Upper lobe of left lung (tissue), 6 donors: ENCODE measurements at places on chromosomes 6 and 20.

- no peak for DNase-seq
- no peaks in the 10 kb centered on the region for H3K36me3 ChIP-seq
- H3K27ac ChIP-seq: no peak overlapping the region
- H3K4me1 ChIP-seq: no peaks in the 10 kb centered on the region
- H3K27me3 ChIP-seq: no peaks in the 10 kb centered on the region
Measured at GRCh38 chr6:43992783-43993644, 134.2 kb downstream of the MRPL14 start.

GRCh38 chr6:95404777-95405176 is 172.6 kb upstream of the MANEA start:
- no peaks in the 10 kb centered on the region for H3K27me3 ChIP-seq
- no peaks in the 10 kb centered on the region for H3K4me1 ChIP-seq
- DNase-seq: no peak

- no peaks in the 10 kb centered on the region for H3K36me3 ChIP-seq
- no peak overlapping the region for H3K27ac ChIP-seq
- no peak for DNase-seq
- H3K4me1 ChIP-seq: no peaks in the 10 kb centered on the region
- H3K27me3 ChIP-seq: no peaks in the 10 kb centered on the region
- H3K4me3 ChIP-seq: no peak overlapping the region
Measured at GRCh38 chr20:11447371-11448100, 470.2 kb upstream of the BTBD3 start.

GRCh38 chr6:7540595-7540994 is 876 bp upstream of the DSP start:
- no peak overlapping the region for H3K4me3 ChIP-seq
- peaks cover 34% of the 10 kb centered on the region for H3K4me1 ChIP-seq
- peak overlapping the region; percentile 81 for H3K27ac ChIP-seq
- no peaks in the 10 kb centered on the region for H3K27me3 ChIP-seq

DNA sequence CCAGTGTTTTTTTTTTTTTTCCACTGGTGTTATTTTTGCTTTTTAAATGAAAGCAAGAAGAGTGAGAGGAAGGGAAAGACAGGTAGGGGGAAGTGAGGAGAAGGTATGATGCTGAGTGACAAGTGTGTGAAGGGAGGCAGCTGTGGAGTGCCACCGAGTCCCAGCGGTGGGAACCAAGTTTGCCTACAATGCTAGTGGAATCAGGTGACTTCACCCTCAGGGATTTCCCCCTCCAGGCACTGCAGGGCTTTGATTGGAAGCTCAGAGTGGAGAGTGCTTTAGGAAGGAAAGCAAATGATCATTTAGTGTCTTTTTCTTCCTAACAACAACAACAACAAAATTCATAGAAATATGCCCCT is 120.5 kb upstream of the ENPP5 start:
- H3K27me3 ChIP-seq: no peaks in the 10 kb centered on the region
- no peaks in the 10 kb centered on the region for H3K36me3 ChIP-seq
- no peaks in the 10 kb centered on the region for H3K4me1 ChIP-seq
- H3K27ac ChIP-seq: no peak overlapping the region
- DNase-seq: no peak

DNA sequence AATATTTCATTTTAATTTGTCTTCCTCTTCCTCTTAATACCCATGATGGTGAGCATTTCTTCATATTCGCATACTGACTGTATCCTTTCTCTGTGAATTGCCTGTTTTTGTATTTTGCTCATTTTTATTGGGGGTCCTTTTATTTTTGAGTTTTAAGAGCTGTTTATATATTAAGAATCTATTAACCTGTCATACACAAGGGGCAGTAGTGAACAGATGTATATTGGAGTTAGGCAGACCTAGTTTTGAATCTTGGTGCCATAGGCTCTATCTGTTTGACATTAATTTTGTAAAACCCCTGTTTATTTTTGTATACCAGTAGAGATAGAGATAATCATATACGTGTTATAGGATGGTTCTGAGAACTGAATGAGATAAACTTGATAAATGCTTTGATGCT is 3.1 kb upstream of the WFDC5 start:
- H3K36me3 ChIP-seq: no peaks in the 10 kb centered on the region
- no peak overlapping the region for H3K4me3 ChIP-seq
- no peaks in the 10 kb centered on the region for H3K27me3 ChIP-seq
- H3K4me1 ChIP-seq: no peaks in the 10 kb centered on the region
- no peak for DNase-seq

DNA sequence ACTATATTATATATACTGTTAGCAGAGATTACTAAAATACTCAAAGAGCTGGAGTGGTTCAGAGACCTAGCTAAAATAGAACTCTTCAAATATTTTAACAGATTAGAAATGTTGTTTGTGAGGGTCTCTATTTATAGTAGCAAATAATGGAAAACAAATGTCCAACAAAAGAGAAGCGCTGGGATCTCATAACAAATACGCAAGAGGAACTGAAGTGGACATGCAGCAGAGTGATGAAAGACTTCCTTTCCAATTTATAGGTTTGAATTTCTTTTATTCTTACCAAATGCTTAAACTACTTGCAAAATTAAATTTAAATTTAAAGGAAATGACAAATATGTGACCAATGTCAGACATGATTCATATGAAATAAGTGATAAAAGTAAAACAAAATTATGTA is 49.9 kb downstream of the PIGU start:
- no peak overlapping the region for H3K27ac ChIP-seq
- H3K36me3 ChIP-seq: no peaks in the 10 kb centered on the region
- no peak overlapping the region for H3K4me3 ChIP-seq
- H3K4me1 ChIP-seq: no peaks in the 10 kb centered on the region

- H3K36me3 ChIP-seq: peaks cover 6% of the 10 kb centered on the region
- no peak overlapping the region for H3K4me3 ChIP-seq
- DNase-seq: peak; percentile 23
- no peak overlapping the region for H3K27ac ChIP-seq
- no peaks in the 10 kb centered on the region for H3K4me1 ChIP-seq
Measured at GRCh38 chr6:138307816-138308730, 69.6 kb upstream of the SMIM28 start.

- H3K4me3 ChIP-seq: no peak overlapping the region
- H3K36me3 ChIP-seq: no peaks in the 10 kb centered on the region
- H3K27me3 ChIP-seq: no peaks in the 10 kb centered on the region
- no peaks in the 10 kb centered on the region for H3K4me1 ChIP-seq
- DNase-seq: no peak
Measured at GRCh38 chr6:138037009-138037504, 70.2 kb downstream of the PERP start.

DNA sequence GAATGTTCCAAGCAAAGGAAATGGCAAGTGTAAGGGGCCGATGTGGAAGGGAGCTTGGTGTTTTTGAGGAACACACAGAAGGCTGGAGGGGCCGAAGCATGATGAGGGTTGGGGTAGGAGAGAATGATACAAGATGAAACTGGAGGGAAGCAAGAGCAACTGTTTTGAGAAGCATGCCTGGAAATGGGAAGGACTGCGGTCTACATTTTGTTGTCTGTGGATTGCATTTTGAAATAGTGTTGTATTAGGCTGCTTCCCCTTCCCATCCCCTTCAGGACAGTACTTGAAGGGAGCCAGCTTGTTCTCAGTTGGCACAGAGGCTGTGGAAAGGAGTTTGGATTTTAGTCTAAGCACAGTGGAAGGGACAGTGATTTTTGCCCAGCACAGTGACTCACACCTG is 2.2 kb downstream of the TM9SF4 start:
- H3K27me3 ChIP-seq: no peaks in the 10 kb centered on the region
- H3K4me1 ChIP-seq: peaks cover 46% of the 10 kb centered on the region
- DNase-seq: no peak
- no peak overlapping the region for H3K27ac ChIP-seq
- no peak overlapping the region for H3K4me3 ChIP-seq
- no peaks in the 10 kb centered on the region for H3K36me3 ChIP-seq

- H3K36me3 ChIP-seq: no peaks in the 10 kb centered on the region
- no peak overlapping the region for H3K27ac ChIP-seq
- DNase-seq: no peak
- H3K4me3 ChIP-seq: no peak overlapping the region
Measured at GRCh38 chr6:28707387-28708282, 182.0 kb downstream of the GPX5 start.

- no peaks in the 10 kb centered on the region for H3K36me3 ChIP-seq
- H3K27ac ChIP-seq: no peak overlapping the region
- H3K4me1 ChIP-seq: peaks cover 21% of the 10 kb centered on the region
- no peak for DNase-seq
Measured at GRCh38 chr6:89509777-89510281, 76.9 kb downstream of the ANKRD6 start.

DNA sequence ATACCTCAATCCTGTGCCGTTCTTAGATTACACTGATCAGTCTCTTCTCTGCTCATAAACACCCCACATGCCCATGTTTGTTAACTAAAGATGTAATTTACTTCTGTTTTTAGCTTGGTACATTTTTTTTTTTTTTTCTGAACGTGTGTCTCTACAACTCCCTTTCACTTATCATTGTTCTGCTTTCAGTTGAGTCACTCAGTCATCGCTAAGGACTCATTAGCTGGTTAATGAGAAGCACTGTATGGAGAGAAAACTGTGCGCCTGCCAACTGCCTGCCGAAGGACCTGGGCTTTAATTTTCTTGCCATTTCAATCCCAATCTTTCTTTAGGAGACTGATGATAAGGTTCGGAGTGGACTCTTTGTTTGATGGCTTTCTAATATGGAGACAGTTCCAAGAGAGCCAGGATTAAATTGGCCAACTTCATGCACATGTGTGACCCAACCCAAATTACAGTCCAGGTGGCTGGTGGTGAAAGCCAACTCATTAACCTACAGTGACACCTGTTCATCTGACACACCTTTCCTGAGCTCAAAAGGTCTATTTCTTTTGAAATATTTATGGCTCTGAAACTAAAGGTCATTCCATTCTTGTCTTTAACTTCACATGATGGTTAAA is 334.1 kb downstream of the BCKDHB start:
- H3K4me1 ChIP-seq: no peaks in the 10 kb centered on the region
- no peak overlapping the region for H3K27ac ChIP-seq
- no peaks in the 10 kb centered on the region for H3K36me3 ChIP-seq
- DNase-seq: no peak
- H3K27me3 ChIP-seq: no peaks in the 10 kb centered on the region

DNA sequence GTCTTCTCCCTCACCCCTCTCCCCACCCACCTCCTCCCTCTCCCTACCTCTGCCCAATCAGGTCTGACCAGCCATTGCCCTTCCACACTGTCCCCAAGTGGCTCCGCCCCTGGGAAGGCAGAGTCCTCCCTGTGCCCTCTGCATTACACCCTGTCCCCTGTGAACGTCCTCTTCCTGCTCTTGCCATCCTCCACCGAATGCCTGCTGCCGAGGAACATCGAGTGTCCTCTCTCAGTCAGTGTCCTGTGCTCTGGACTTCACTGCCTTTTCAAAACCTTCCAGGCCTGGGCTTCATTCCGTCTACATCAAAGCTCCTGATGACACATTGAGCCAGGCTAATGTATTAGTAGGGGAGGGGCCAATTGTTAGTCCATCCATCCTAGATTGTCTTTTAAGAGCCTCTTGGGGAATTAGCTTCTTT is 3.3 kb upstream of the PACSIN1 start:
- H3K4me3 ChIP-seq: no peak overlapping the region
- DNase-seq: no peak
- no peak overlapping the region for H3K27ac ChIP-seq
- H3K36me3 ChIP-seq: no peaks in the 10 kb centered on the region

GRCh38 chr6:31010393-31011060 is at the start of gene MUC22:
TSS of gene MUC22 (plus strand) at chr6:31010474. CDS start at chr6:31010707, 233 bp downstream.
- no peak within 1 kb of the TSS for H3K27ac ChIP-seq
- no peak within 1 kb of the TSS for H3K4me3 ChIP-seq
- peaks cover 16% of the 10 kb centered on the region for H3K4me1 ChIP-seq
- no peak for DNase-seq
- no peaks in the 10 kb centered on the region for H3K36me3 ChIP-seq

DNA sequence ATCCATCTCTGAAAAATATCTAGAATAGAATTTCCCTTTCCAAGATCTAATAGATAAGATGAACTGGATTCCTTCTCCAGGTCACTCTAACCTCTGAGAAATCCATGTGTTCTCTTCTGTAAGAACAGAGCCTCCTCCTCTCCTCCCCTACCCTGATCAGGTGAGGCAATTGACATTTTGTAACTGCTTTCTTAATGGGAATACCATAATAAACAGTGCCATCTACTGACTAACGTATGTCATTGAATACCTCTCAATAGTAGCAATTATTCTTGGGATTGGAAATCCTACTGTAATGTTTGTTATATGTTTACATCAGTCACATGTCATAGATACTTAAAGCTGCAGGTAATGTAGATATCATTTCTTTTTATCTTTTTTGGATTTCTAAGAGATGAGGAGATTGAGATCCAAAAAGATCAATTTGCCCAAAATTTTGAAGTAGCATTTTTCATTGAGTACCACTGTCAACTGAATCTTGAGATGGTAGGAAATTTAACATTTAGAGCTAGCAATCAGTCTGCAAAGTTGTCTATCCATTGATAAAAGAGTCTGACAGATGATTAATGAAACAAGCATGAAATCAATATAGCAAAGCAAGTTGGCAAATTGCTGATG is 365.8 kb upstream of the HSF2 start:
- H3K4me3 ChIP-seq: no peak overlapping the region
- no peaks in the 10 kb centered on the region for H3K27me3 ChIP-seq
- H3K4me1 ChIP-seq: no peaks in the 10 kb centered on the region
- no peak overlapping the region for H3K27ac ChIP-seq
- no peaks in the 10 kb centered on the region for H3K36me3 ChIP-seq
- no peak for DNase-seq
